EH (cell line): ENCODE measurements at places on chromosomes 2 and 18.

DNA sequence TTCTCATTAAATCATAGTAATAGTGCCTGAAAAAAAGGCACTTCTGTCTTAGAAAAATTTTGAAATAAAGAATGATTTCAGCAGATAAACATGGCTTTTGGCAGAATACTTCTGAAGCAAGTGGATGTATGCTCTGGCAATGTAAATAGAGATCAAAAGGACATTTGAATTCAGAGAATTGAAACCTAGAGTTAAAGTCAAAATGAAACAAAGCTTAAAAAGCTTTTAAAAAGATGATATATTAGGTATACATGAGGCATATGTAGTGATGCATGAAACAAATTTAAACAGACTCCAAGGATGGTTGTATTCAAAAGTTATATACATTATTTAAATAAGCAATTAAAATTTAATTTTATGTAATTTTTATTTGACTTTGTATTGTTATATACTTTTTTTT, 1344.5 kb upstream of the TMEFF2 start:
- no peak for DNase-seq

GRCh38 chr18:9283791-9284190, 50.8 kb upstream of the TWSG1 start:
- DNase-seq = peak; percentile 58

GRCh38 chr2:393711-394696, 106.1 kb upstream of the ALKAL2 start:
- DNase-seq = peak; percentile 5

DNA sequence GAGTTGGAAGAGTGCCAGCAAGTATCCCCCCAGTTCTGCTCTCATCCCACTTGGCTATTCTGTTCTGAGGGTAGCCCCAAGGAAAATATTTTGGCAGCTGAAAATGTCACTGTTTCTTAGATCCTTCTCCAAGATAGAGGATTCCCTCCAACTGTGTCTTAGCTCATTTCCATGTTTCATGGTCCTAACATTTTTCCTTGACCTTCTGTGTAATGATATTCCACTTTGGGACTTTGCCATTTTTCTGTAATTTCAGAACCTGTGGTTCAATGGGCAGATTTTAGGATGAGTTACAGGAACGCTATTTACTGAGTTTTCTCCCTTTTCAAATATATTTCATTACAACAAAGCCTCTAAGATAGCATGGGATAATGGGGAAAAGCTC, 34.7 kb downstream of the NHEJ1 start:
- DNase-seq = peak; percentile 4

DNA sequence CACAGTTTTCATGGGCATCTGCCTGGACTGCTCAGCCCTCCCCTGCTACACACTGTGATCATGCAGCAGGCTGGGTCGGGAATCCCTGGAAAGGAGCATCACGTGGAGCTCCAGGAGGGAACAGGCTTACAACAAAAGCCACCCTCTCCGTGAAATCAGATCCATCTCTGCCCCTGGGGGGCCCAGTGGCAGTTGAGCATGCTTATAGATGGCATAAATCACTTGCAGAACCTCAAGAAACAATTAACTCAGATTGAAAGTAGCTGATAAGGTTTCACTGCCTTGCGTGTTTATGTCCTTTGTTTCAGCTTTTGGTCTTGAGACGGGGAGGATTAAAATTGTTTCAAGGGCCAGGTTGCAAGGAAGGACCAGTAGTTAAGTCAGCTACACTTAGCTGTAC, 354.8 kb upstream of the MEIS1 start:
- no peak for DNase-seq

GRCh38 chr2:53861824-53862223, 2.1 kb upstream of the GPR75 start:
- DNase-seq = no peak

GRCh38 chr18:10901329-10901728, 248.0 kb downstream of the PIEZO2 start:
- DNase-seq = no peak

- no peak for DNase-seq
Measured at GRCh38 chr2:120315367-120316033, 30.4 kb upstream of the INHBB start.

- DNase-seq = peak; percentile 24
Measured at GRCh38 chr2:48727560-48727959, 28.0 kb downstream of the LHCGR start.

- no peak for DNase-seq
Measured at GRCh38 chr2:120446236-120447126, 100.5 kb downstream of the INHBB start.

DNA sequence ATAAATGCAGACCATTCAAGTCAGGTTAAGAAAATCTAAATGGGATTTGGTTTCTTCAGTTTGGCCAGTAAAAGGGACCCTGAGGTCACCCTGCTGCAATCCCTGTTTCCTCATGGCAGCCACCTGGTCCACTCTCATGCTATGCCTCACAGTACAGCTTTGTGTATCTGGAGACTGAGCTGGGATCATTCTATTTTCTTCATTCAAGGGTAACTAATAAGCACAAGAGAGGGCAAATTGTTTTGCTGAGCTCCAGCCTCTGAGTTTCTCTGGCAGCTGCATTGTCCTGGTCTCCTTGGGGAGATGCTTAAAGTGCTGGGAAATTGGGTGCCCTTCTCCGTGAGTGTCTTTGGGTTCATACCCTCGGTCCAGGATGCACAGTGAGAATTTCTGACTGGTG, 18.5 kb upstream of the BCL2L11 start:
- DNase-seq = no peak

DNA sequence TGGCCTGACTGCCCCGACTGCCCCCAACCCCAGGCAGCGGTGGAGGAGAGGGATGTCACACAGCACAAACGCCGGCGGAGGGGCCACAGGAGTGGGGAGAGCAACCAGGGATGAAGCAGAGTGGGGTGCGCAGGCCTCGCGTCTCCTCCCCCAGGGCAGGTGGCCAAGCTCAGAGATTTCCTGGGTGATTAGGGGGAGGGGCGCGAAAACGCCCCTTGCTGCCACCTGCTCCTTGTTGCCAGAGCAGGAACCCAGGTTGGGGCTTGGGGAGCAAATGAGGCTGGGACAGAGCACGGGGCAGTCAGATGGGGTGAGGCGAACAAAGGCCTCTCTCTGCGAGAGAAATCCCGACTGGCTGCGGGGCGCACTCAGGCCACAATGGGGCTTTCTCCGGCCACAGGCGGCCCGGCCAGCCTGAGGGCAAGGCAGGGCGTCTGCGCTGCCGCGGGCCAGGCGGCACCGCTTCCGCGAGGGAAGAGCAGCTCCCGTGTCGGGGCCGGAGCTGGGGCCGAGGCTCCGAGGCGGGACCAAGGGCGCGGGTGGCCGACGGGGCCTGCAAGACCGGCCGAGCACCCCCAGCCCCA, 11.5 kb downstream of the TEX44 start:
- DNase-seq = no peak

- no peak for DNase-seq
Measured at GRCh38 chr2:218736531-218736930, 25.9 kb downstream of the TTLL4 start.

- DNase-seq = no peak
Measured at GRCh38 chr2:240687045-240687740, 4.5 kb upstream of the AQP12A start.

DNA sequence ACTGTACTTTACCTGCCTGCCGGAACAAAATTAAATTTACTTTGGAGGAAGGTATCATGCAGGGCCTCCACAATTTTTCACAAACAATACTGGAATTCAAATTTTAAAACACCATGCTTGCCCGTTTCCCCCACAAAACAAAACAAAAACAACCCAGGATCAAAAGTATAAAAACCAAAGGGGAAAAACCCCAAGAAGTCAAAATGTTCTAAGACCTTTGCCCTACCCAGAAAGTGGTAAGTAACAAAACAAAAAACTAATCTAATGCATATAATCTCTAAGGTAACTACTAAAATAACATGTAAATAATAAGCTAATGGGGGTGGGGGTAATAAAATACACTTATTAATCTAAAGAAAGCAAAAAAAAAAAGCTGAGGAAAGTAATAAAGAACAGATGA, 60.5 kb downstream of the CUL3 start:
- no peak for DNase-seq

DNA sequence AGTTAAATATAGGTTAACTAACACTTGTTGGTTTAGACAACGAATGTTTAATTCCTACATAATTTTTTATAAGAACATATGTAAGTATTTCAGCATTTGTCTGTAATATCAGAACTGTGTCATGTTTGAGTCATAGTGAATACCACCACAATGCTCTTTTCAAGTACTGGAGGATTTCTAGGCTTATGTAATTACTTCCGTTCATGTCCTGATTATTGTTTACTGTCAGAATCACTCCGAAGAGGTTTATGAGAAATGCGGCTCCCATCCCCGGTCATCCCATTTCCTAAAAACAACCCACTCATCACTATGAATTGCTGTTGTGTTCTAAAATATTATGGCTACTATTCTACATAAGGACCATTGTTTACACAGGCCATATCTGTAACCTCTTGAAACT, 45.1 kb downstream of the CDH19 start:
- no peak for DNase-seq

DNA sequence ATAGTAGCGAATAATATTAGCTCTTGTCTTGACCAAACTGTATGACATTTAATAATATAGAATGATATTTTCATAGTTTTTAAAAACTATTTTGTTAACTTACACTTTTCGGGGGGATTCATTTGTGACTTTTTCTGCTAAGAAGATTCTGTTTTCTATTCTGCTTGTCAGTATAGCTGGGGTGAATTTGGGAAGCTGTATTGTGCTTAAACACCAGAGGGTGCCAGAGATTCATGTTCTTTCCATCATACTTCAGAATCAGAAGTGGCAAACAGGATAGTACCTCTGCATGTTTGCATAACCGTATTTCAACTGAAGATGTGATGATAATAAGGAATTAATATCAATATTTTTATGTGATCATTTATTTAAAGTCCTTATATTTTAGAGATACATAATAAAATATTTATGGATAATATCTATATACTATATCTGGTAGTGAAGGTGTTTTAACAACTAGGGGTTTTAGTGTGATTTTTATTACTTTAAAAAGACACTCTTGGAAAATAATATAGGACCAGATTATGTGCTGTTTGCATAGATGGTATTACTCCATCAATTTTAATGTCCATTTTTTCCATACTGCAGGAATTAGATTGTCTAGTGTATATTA, 81.0 kb downstream of the TAF4B start:
- DNase-seq = peak; percentile 59

DNA sequence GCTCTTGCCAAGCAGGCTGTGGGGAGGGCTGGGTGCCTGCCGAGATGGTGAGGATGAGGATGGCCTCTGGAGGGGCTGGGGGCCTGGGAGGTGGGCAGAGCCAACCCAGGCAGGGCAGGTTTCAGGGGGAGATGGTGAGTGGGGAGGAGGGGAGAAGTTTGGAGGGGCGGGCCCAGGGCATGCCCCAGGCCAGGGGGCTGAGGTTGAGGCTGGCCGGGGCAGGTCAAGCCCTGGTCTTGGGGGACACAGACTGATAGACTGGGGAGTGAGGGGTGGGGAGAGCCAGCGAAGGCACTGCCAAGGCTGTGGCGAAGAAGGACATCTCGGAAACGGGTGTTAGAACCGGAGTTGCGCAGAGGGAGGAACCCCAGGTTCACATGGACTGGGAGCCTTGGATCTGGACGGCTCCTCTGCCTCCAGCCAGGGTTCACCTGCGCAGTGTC, 12.6 kb downstream of the CAPN10 start:
- no peak for DNase-seq

GRCh38 chr2:54602736-54603322, 120.6 kb upstream of the EML6 start:
- no peak for DNase-seq

DNA sequence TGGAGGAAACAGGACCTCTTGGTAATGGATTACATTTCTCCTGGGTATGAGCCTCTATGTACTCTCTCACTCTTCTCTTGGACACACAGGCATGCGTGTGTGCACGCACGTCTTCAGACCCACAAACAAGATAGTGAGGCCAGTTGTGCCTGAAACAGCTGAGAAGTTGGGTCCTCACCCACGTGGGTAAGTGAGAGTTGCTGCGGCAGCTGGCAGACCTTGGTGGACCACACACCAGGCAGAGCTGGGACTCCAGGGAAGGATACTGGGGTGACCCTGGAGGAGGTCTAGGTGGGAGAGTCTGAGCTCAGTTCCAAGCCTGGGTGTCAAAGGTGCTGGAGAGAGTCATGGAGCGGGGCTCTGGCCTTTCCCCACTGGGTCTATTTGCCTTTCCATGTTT, 194.3 kb downstream of the HAUS1 start:
- DNase-seq = no peak

DNA sequence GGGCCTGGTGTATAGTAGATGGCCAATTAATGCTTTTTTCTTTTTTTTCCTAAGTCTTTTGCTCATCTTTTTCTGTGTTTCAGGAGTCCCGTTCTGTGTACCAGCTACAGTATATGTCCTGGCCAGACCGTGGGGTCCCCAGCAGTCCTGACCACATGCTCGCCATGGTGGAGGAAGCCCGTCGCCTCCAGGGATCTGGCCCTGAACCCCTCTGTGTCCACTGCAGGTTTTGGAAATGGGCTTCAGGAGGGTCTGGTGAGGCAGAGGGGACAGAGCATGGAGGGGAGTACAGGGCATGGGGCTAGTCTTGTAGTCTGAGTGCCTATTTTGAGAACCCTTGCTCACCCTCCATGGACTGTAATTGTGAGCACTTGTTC, 14.1 kb downstream of the PTPN18 start:
- no peak for DNase-seq

DNA sequence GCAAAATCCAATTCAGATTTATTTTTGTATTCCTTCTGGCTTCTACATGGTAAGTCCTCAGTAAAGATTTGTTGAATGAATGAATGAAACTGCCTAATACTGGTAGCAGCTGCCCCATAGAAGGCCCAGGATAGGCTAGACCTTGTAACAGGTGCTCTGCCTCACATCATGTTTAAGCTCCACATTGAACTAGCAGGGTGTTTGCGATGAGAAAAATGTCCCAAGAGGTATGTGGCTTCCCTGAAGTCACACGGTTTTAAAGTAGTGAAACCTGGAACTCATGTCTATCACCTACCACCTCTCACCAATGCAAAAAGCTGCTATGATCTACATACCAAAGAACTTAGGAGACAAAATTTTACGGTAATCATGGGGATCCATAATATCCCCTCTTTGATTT, 765 bp upstream of the LHCGR start:
- no peak for DNase-seq

DNA sequence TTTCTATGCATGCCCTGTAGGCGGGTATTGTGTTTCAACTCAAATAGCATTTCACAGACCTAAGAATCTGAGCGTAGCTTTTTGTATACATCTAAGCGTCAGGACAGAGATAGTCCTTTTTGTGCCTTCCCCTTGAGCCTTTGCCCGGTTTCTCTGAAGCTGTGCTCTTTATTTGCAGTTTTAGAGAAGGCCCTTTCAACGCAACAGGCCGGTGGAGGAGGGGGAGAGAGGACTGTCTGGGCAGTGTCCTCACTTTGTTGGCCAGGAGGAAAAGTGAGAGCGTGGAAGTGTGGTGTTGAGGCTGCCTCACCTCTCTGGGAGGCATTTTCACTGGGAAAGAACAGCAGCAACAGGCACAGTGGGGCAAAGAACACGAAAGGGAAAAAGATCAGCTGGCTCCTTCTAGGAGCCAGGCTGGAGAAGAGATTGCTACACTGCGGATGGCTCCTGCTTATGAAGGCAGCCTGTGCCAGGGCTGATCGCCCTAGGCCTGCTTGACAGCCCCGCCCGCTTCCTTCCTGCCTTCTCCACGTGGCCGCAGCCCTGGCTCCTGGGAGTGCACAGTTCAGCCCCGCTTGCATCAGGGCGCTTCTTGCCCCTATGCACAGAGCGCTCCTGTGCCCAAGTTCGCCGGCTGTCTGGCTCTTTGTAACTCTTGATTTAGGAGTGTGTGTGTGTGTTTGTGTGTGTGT, 195.6 kb upstream of the POU3F3 start:
- DNase-seq = no peak
